ENCODE measurements at places on chromosomes 1 and 21. TPM values are rescaled to one million over a fixed set of nuclear protein-coding genes. Genes with fewer than 3 reads are reported as not detected.

Gene LCE1A
- not detected for polyA plus RNA-seq

Gene LCE1D
- not detected for polyA plus RNA-seq

Gene TDRD5
- polyA plus RNA-seq: 5.7 TPM

Gene LMX1A
- 0.07 TPM for polyA plus RNA-seq

Gene TPTE
- 0.04 TPM for polyA plus RNA-seq

Gene OPRD1
- 0.40 TPM for polyA plus RNA-seq

Gene FAM72D
- polyA plus RNA-seq: 1.6 TPM

Gene HMGCS2
- 92.4 TPM for polyA plus RNA-seq

Gene RPS6KA1
- 21.3 TPM for polyA plus RNA-seq

Gene CASZ1
- polyA plus RNA-seq: 18.4 TPM

Gene TOMM20
- polyA plus RNA-seq: 203 TPM

GRCh38 chr1:18288722-18289121, 181.1 kb downstream of the IGSF21 start:
- DNase-seq: peak; percentile 48

DNA sequence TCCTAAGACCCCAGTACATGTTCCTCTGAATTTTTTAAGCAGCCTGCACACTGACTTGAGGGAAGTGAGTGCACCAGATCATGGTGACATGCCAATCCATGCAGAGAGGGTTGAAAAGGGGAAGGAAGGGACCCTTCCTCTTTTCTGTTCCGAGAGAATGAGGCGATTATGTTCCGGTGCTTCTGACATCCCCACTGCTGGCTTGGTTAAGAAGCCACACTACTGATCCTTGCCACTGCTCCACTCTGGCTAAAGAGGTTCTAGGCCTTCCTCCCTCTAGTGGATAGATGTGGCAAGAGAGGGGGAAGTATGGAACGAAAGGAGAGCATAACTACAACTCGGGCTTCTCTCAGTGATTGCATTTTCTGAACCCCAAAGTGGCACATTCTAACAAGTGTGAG, 1.8 kb upstream of the CYB5R1 start:
- DNase-seq: peak; percentile 33

DNA sequence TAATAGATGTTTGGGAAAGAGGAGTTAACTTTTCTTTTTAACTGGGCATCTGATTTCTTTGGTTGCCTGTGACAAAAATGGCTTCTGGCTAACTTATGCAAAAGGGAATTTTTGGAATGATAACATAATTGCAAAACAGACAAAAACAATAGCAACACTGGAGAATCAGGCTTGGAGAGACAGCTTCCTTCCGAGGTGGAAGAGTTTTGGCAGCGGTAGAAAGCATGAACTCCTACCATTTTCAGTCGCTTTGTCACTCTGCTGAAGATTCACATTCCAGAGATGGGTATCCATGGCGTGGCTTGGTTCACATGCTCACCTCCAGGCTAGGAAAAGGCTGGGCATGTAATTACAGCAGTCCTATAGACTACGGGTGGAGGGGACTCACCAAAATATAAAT, 17.2 kb upstream of the FGGY start:
- DNase-seq: no peak

- no peak for DNase-seq
Measured at GRCh38 chr1:29232387-29232786, 1.7 kb upstream of the MECR start.

DNA sequence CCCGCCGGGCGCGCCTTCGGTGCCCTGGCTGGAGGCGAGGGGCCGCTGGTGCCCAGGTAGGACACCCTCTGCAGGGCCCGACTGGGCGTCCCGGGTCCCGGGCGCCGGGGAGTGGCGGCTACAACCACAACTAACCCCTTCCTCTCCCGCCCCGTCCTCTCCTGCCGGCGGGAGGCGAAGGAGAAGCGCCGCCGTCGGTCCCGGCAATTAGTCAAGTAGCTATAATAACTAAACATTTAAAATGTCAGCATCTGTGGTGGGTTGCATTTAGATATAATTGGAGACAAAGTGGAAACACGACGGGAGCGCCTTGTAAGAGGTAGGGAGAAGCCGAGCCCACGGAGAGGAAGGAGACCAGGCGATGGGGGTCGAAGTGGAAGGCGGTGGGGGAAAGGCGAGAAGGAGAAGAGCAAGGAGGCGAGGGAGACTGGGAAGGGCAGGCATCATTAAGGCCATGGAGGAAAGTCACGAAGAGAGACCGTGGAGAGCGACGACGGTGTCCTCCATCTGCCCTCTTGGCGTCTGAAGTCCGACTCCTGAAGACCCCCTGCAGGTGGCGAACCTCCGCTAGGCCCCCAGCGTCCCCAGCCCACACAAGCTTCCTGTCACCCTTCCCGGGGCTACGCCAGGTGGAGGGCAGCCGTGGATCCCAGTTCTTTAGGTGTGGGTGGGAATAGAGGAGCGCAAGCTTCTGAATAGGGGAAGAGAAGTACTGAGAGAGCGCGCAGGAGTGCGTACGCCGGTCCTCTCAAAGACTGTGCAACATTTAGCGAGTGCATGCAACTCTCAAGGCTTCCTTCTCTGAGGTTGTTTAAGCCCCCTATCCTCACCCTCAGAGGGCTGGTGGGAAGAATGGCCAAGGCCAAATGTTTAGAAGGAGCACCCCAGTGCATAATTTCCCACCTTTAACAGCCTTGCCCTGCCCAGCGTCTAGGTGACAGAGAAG, 1.6 kb downstream of the CNIH3 start:
- DNase-seq: no peak

GRCh38 chr1:19661721-19662228, 2.9 kb upstream of the HTR6 start:
- no peak for DNase-seq

DNA sequence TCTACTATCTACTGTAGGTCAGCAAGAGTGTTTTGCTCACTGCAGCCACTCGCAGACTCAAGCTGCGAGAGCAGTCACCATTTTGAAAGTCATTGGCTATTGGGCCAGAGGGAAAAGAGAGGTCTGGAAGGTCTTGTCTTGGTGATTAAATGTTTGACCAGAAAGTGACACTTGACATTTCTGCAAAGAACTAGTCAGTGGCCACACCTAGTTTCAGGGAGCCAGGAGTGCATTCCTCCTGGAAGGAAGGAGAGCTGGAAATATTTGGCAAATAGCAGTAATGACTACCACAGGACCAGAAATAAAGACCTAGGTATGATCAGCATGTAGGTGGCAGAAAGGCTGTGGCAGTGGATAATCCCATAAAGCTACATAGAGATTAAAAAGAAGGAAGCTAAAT, 440.0 kb upstream of the PLXNA2 start:
- no peak for DNase-seq

GRCh38 chr1:170734412-170735175, 70.7 kb downstream of the PRRX1 start:
- DNase-seq: no peak

GRCh38 chr1:217919683-217920388, 288.7 kb downstream of the SPATA17 start:
- DNase-seq: no peak

DNA sequence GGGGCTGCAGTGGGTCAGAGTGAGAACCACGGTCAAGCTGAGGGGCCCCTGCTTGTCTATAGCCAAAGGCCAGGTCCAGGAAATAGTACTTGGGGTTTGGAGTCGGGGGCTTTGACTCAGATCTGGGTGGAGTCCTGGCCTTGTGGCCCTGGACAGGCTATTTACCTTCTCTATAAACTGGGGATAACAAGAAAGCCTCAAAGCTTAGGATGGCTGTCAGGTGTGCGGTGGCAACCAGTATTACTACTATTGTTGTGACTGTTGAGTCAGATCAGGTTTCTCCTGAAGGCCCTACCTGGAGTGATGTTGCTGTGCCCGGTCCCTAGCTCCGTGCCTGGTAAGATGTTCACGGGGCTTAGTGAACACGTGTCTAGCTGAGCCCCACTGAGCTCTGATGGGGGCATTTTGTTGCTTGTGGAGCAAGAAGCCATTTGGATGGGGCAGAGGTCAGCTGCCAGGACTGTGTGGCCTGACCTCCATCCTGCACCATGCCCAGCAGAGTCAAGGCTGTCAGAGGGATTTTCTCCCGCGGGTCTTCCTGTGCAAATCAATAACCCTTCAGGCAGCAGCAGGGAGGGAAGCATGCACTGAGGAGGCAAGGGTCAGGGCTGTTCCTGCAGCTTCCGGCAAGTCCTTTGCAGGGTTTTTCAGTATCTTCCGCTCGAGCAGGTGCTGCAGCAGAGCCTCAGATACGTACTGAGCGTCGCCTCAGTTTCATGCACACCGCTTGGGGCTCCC, 170.3 kb downstream of the CAMTA1 start:
- no peak for DNase-seq

- no peak for DNase-seq
Measured at GRCh38 chr1:93056214-93056613, 22.9 kb upstream of the MTF2 start.

DNA sequence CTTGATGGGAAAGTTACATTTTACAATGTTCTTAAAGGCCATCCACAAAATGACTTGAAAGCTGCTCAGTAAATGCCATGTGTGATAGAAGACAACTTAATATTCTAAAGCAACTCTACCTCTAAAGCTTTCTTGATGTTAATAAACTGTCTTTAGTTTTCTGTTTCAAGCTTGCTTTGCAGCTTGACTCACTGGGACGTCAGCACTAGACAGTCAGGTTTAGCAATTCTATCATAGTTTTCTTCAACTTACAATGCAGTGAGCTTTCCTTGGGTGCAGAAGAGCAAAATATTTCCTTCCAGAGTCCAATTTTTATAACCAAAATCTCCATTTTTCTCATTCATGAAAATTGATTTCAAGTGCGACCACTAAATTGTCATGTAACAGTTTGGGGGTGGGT, 273.1 kb downstream of the NTNG1 start:
- DNase-seq: no peak

GRCh38 chr1:16226129-16226489, 10.9 kb downstream of the CPLANE2 start:
- DNase-seq: no peak

DNA sequence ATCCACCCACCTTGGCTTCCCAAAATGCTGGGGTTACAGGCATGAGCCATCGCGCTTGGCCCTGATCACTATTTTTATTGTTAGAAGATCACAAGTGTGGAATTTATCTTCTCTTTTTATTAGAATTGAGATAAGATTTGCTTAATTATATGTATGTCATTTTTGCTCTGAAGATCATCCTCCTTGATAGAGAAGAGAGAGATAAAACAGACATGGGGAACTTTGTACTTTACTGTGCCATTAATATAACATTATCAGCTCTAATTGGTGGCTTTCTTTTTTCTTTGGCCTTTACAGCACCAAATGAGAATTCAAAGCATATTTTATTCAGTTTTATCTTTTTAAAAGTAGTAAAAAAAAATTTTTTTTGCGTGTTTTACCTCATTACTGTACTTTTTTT, 46.8 kb downstream of the SCP2 start:
- DNase-seq: no peak
